SW480 (cell line): ENCODE measurements at places on chromosomes 7 and 10.
A peak's percentile ranks its signal among the peaks of the same experiment; 100 is the strongest.

- no peak for DNase-seq
These were observed 1.3 kb upstream of the SH2D4B start for GRCh38 chr10:80536361-80536835.

DNA sequence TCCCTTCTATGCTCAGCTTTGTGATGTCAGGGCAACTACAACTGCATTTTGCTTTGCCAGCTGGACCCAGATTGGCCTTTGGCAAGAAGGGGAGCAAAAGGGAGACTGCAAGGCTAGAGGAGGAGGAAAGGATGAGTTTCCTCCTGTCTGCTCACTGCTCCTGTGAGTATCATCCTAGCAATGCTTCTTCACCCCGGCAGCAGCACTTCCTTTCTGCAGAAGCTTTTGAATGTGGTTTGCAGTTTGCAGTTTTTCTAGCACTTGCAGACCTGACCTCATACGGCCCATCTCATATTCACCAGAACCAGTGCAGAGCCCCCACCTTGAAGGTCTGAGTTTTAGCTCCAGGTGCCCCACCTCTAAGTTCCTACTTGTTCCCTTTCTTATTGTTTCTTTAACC, 14.8 kb downstream of the C7orf33 start:
- DNase-seq, result no peak

GRCh38 chr7:87510411-87510875, 35.0 kb upstream of the ABCB4 start:
- no peak for DNase-seq

- DNase-seq, result no peak
These were observed 126.4 kb upstream of the SDK1 start for GRCh38 chr7:3174515-3175284.

DNA sequence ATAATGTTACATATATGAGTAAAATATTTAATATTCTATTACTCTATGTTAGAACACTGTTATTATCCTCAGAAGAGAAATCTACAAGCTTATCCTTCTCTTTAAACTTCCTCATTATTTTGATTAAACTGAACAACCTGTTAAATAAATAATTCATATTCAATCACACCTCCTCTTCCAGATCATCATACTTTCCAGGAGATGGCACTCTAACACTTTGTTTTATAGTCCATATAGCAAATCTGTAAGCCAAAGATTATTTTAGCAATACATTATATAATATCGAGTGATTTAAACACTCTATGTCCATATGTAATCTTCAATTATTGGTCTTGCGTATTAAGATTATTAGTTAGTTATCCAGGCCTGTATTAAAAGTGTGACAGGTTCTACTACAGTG, 694.1 kb downstream of the ANKRD7 start:
- peak; percentile 42 for DNase-seq

GRCh38 chr10:84310470-84310869, 17.9 kb upstream of the CCSER2 start:
- no peak for DNase-seq

DNA sequence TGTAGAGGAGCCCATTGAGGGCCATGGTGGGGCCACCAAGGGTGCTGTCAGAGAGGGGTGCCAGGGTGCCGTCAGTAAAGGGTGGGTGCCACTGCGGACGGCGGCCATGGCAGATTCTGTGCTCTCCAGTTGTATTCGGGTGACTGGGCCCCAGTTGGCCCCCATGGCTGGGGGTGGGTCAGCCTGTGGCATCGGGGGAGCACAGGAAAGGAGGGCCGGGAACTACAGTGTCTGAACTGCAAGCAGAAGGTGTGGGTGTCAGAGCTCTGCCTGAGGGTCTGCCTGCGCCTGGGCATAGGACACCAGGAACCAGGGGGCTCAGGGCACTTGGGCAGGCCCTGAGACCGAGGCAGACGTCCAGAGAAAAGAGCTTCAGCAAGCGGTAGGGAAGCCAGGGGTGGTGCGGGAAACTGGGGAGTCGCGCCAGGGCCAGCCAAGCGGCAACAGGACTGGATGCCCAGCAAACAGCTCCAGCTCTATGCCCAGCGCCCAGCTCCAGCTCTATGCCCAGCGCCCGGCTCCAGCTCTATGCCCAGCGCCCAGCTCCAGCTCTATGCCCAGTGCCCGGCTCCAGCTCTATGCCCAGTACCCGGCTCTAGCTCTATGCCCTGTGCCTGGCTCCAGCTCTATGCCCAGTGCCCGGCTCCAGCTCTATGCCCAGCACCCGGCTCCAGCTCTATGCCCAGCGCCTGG, 502.3 kb upstream of the FOXK1 start:
- no peak for DNase-seq
